ENCODE measurements at places on chromosomes 5 and 9. TPM values are rescaled to one million over a fixed set of nuclear protein-coding genes. Genes with fewer than 3 reads are reported as not detected.

The PRXL2C gene
- 8.3 TPM for total RNA-seq

The RGS7BP gene
- 0.35 TPM for total RNA-seq

The CCL28 gene
- total RNA-seq: 13.7 TPM

The UQCRQ gene
- total RNA-seq: 134 TPM

The CCNJL gene
- 6.9 TPM for total RNA-seq

The IL13 gene
- total RNA-seq: not detected

The TRAF1 gene
- total RNA-seq: 3.3 TPM

The SLC34A1 gene
- not detected for total RNA-seq

The PHF24 gene
- total RNA-seq: not detected

The MEIKIN gene
- total RNA-seq: not detected

The IRGM gene
- total RNA-seq: 1.9 TPM

The GABRG2 gene
- total RNA-seq: not detected

The NRG2 gene
- not detected for total RNA-seq

The LIX1 gene
- not detected for total RNA-seq

The PLGRKT gene
- 8.3 TPM for total RNA-seq

The F12 gene
- 22.2 TPM for total RNA-seq

The CAMK4 gene
- total RNA-seq: 38.8 TPM

The CRB2 gene
- total RNA-seq: 0.85 TPM

DNA sequence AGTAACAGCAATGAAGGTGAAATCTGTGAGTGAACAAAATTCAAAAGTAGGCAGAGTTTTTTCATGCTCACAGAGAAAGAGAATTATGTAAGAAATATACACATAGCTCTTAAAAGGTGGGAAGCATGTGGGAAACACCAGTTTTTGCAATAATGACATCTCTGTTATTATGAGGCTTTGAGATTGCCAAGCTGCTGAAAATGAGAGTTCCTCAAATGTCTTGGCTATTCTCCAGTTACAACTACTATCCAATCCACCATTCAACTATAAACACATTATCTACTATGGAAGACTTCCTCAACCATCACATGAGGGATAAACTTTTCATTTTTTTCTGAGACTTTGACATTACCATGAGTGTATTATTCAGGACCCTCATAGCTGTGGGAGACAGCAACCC, 420.8 kb upstream of the ACTBL2 start:
- no peak for DNase-seq

DNA sequence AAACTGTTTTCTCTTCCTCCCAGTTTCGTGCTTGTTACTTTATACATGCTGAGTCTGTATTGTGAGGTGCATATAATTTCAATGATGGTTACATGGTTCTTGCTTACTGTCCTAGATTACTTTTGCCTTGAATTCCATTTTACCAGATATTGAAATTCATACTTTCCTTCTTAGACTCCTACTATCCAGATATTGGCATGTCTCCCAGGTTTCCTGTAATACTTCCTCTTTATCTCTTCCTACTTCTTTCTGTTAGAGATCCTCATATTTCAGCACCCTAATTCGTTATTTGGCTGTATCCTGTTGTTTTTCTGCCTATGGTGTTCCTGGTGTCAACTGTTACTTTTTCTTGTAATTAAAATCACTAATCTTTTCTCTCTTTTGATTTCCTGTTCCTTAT, 522.1 kb downstream of the CCDC171 start:
- DNase-seq: no peak

DNA sequence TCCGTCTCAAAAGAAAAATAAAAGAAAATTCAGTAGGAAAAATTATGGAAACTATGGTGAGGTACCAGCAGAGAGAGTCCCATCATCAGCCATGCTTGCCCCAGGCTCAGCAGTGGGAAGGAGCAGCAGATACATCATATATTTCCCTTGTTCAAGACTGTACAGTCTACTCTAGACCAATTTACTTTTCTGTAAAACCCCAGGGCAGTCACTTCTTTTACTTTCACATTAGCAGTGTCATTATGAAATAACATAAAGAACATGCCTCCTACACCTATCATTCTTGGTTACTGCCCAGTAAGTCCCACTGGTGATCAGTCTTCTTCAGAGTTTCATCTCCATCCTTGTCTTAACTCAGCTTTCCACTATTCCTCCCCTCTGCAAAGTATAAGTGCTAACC, 1145.0 kb downstream of the MAT2B start:
- DNase-seq: no peak

DNA sequence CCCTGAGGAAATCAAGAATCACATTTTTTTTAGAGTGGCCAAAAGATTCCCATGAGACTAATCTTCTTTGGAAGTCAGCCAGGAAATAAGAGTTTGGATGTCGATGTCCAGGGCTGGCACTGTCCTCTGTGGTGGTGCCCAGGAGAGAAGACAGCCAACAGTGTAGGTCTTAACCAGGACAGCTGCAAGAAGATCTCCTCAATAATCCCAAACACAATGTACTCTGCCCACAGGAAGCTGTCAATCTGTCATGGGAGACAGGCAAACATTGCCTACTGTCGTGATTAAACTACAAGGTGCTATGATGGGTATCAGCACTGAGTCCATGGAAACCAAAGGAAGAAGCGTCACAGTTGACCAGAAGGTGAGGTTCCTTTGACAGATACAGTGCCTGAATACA, 174.1 kb downstream of the PIK3R1 start:
- DNase-seq: no peak

DNA sequence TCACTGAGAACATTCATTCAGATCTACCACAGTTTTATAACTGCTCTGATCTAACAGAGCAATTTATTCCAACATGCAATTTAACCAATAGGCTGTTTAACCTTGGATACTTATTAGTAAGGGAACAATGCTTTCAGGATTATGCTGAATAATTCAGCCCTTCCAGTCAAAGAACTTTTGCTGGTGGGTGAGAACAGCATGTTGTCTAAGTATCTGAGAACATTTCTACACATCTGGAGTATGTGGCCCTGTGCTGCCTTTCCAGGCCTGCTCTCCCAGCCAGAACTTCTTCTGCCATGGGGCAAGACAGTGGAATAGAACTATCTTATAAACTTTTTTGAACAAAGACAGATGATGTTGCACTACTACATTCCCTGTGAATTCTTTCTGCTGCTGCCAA, 55.8 kb downstream of the NFIB start:
- no peak for DNase-seq

GRCh38 chr9:15403155-15403554, 19.5 kb upstream of the SNAPC3 start:
- no peak for DNase-seq

- no peak for DNase-seq
These were observed 61.4 kb upstream of the AFAP1L1 start for GRCh38 chr5:149210225-149210624.

DNA sequence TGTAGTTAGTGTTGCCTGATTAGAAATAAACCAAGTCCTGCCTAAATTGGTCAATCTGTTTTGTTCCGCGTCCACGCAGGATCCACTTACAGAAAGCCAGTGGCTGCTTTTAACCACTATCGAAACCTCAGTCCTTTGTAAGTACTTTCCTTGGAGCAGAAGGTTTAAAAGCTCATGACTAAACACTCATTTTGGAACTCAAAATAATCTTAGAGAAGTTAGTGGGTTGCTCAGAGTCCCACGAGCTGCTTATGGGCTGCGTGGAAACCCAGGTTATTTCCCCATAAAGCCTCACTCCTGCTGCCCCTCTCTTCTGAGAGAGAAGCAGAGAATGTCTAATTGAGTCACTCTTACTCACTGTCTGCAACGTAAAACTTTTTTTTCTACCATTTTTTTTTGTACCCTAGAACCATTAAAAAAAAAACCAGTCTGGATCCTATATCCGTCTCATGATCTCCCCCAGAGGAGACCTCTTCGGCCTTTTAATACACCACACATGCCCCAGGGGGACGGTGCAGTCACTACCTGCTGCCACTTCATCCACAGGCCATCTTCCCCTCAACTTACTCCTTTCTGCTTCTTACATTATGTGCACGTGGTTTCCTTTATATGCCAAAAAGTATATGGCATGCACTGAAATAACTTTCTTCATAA, 7.6 kb downstream of the BASP1 start:
- no peak for DNase-seq

DNA sequence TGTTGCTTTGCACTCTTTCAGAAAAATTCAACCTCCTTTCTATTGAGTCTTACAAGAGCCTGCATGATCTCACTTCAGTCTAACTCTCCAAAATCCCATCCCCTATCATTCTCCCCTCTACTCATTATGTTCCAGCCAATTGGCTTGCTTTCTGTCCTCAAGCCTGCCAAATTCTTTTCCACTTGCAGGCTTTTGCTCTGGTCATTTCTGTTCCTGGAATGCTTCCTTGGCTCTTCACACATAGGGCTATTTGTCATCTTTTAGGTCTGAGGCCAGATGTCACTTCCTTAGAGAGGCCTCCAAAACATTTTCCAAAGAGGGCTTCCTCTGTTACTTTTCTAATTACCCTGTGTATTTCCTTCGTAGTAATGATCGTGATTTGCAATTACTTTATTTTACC, 11.8 kb upstream of the CHD1 start:
- no peak for DNase-seq

- peak; percentile 62 for DNase-seq
These were observed 9.4 kb upstream of the DELE1 start for GRCh38 chr5:141914199-141914743.

DNA sequence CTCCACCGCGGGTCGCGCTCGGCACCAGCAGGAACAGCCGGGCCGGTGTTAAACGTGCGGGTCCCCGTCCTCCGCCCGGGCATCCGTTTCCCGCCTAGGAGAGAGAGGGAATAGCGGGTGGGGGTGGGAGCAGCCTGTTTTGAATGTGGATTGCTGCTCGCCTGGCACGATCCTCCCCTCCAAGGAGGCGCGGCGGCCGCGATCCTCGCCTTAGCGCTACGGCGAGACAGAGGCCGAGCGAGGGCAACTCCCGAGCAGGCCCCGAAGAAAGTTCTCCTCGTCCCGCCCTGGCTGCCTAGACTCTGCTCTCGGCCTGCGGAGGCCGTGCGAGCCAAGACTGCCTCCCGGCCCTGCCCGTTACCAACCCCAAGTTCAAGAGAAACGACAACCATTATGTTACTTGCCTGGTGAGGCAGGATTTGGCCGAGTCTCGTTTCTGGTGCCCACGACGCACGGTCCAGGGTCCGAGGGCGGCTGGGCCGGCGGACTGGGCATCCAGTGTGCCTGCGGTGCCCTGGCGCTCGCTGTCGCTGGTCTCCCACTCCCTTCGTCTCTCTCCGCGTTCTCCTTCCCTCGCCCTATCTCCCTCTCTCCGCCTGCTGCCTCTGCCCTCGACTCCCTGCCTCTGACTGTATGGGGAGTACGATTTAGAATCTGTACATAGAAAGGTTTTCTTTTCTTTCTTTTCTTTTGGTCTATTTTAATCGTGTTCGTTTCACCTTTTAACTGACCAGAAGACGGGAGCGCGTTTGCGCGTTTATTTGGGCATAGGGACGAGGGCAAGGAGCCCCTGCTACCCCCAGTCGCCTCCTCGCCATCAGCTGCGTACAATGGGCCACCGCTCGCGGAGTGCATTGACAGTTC, 724 bp downstream of the NR2F1-AS1 start:
- DNase-seq: peak; percentile 57

DNA sequence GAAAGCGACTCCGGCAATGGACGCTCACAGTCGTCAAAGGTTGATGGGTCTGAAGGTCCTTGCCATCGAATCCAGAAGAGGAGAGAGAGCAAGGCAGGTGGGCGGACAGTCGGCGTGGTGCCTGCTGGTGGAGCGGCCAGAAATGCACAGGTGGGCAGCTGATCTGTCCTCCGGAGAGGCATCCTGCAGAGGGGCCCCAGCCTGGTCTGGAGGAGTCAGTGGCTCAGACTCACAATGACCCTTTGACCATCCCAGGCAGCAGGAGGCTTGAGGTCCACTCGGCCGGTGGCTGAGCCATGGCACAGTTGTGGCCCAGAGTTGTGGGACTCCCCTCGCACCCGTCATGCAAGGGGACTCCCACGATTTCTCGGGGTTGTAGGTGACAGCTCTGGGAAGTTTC, 34.4 kb upstream of the FCN2 start:
- DNase-seq: no peak

- no peak for DNase-seq
These were observed 1.9 kb upstream of the PAEP start for GRCh38 chr9:135559606-135560005.

- DNase-seq: no peak
These were observed 383.4 kb downstream of the ICE1 start for GRCh38 chr5:5805916-5806315.

DNA sequence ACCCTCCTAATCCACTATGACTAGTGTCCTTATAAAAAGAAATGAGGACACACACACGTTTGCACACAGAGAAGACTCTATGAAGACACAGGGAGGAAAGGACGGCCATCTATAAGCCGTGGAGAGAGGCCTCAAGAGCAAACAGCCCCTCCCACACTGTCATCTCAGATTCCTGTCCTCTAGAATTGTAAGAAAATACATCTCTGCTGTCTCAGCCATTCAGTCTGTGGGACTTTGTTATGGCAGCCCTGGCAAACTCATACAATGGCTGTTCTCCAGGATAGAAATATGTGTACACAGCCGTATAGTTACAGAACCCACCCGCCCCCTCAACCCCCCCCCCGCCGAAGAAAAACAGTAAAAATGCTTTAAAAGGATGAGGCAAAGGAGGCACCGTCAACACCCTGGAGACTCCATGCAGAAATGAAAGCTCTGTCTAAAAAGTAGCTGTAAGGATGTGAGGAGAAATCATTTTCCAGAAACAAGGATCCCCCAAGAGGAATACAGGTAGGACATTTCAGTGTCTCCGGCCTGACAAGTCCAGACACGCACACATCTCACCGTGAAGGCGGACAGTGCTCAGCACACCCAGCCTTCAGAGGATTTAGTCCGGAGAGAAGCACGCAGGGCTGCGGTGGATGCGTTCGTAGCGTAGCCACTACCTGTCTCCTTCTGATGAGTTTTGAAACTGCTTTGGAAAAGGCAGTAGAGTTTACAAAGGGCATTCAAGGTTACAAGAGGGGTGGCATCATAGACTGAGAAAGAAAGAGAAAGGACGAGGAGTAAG, 110.8 kb upstream of the ERCC6L2 start:
- no peak for DNase-seq

GRCh38 chr5:76771705-76772405, 47.0 kb upstream of the F2RL1 start:
- DNase-seq: no peak

DNA sequence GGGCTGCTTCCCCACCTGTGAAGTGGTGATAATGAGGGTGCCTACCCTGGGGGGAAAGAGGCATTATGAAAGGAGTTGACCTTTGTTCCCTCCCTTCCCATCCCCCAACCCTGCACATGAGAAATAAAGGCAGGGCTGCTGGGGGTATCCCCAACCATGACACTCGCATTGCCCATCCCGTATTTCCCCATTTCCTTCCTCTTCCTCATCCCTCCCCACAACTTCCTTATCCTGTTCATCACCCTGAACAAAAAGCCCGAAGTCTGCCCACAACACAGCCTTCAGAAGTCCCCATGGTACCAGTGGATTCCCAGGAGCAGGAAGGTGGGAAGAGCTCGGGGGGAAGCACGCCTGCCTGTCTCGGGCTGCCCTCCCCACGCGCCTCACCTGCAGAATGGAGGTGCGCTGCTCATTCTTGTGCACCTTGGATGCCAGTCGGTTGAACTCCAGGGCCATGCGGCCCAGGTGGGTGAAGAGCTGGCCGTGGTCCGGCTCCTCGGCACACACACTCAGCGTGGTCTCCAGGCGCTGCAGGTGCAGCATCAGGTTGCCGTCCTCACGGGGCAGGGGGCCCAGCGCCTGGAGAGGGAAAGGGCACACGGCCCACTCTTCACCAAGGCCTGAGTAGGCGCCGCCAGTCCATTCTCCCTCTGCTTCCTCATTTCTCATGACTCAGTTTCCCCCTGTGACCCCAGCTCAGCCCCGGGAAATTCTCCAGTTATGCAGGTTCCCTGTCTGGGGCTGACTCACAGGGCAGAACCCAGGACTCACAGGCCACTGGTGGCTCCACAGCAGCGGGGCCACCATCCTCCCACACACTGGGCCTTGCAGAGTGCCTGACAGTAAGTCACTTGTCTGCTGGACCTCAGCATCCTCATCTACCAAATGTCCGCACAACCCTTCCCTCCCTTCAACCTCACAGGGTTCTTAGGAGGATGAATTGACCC, 24.2 kb downstream of the TNIP1 start:
- no peak for DNase-seq
